ENCODE measurements at places on chromosomes 16 and 17. TPM values are rescaled to one million over a fixed set of nuclear protein-coding genes. Genes with fewer than 3 reads are reported as not detected.

Gene TBC1D3G
- total RNA-seq: not detected

GRCh38 chr16:83849421-83849820, 41.6 kb downstream of the HSBP1 start:
- no peak for DNase-seq
- no peak overlapping the region for H3K4me3 ChIP-seq
- no peaks in the 10 kb centered on the region for H3K4me1 ChIP-seq

Gene TNK1
- 15.8 TPM for total RNA-seq

Gene TMEM235
- not detected for total RNA-seq

- no peaks in the 10 kb centered on the region for H3K36me3 ChIP-seq
- peaks cover 10% of the 10 kb centered on the region for H3K4me1 ChIP-seq
- no peaks in the 10 kb centered on the region for H3K27me3 ChIP-seq
- no peak overlapping the region for H3K4me3 ChIP-seq
- no peak overlapping the region for H3K27ac ChIP-seq
Measured at GRCh38 chr17:66354981-66355380, 52.6 kb downstream of the PRKCA start.

Gene MT1G
- 95.2 TPM for total RNA-seq

Gene KRTAP4-3
- not detected for total RNA-seq

DNA sequence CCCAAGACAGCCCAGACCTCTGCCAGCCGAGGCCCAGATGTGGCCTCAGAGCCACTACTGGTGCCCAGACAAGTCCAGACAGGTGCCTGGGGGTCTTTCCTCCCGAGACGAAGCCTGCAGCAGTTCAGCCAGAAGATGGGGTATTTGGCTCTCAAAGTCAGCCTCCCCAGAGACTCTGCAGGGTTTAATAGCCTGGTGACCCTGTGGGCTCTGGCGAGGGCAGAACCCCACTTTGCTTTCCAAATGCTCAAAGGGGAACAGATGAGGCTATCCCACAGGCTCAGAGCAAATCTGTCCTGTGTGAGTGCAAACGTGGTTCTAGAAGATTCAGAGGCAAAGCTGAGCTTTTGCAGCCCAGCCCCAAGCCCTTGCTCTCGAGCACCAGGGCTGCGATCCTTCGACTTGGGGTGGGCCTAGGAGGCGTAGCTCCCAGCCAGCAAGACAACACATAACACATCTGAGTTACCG, 236.0 kb downstream of the MRTFB start:
- no peaks in the 10 kb centered on the region for H3K27me3 ChIP-seq
- H3K36me3 ChIP-seq: no peaks in the 10 kb centered on the region
- peaks cover 58% of the 10 kb centered on the region for H3K4me1 ChIP-seq
- no peak for DNase-seq
- H3K27ac ChIP-seq: peak overlapping the region; percentile 92
- no peak overlapping the region for H3K4me3 ChIP-seq

GRCh38 chr17:511001-511698, 158.5 kb upstream of the RPH3AL start:
- no peak overlapping the region for H3K27ac ChIP-seq
- H3K36me3 ChIP-seq: no peaks in the 10 kb centered on the region
- no peaks in the 10 kb centered on the region for H3K27me3 ChIP-seq
- no peak overlapping the region for H3K4me3 ChIP-seq
- H3K4me1 ChIP-seq: no peaks in the 10 kb centered on the region
- DNase-seq: no peak

GRCh38 chr17:68709461-68709860, 108.3 kb upstream of the FAM20A start:
- no peaks in the 10 kb centered on the region for H3K4me1 ChIP-seq
- H3K36me3 ChIP-seq: no peaks in the 10 kb centered on the region
- no peak overlapping the region for H3K27ac ChIP-seq

DNA sequence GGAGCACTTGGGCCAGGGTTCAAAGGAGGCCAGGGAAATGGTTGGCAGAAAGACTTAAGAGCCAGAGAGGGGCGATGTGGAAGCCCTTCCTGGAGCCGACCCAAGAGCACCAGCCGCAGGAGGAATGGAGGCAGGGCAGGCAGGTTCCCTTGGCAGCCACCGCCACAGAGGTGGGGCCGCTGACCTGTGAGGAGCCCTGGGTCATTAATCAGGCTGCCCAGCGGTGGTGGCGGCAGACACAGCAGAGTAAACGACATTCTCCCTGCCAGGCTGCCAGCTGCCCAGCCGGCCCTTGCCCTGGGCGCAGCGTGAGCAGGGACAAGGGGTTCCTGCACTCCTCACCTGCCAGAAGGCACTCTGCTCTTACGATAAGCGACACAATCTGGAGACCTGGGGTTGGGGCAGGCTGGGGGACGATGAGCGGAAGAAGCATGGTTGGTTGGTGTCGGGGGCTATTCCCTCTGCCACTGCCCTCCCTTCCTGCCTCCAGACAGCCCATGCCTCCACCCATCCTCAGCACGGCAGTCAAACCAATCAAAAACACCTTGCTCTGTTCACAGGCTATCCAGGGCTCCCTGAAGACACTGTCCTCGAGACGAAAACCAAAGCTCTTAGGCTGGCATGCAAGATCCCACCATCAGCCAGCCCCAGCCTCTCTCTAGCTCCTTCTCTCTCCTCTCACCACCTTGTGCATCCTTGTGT, 40.9 kb downstream of the PLXDC1 start:
- DNase-seq: peak; percentile 68
- H3K27ac ChIP-seq: no peak overlapping the region
- H3K36me3 ChIP-seq: no peaks in the 10 kb centered on the region

Gene NOXO1
- not detected for total RNA-seq

Gene CCL16
- total RNA-seq: 0.78 TPM

Gene HOXB2
- 32.3 TPM for total RNA-seq

Gene ARMC5
- total RNA-seq: 4.2 TPM

- no peaks in the 10 kb centered on the region for H3K27me3 ChIP-seq
- H3K36me3 ChIP-seq: no peaks in the 10 kb centered on the region
- DNase-seq: peak; percentile 11
- H3K27ac ChIP-seq: no peak overlapping the region
Measured at GRCh38 chr16:30491744-30492308, 19.3 kb downstream of the ITGAL start.

Gene MYH11
- 14.2 TPM for total RNA-seq

- no peak overlapping the region for H3K27ac ChIP-seq
- no peaks in the 10 kb centered on the region for H3K27me3 ChIP-seq
- H3K4me1 ChIP-seq: peaks cover 39% of the 10 kb centered on the region
Measured at GRCh38 chr17:73030995-73031394, 61.5 kb downstream of the SLC39A11 start.

- peaks cover 55% of the 10 kb centered on the region for H3K4me1 ChIP-seq
- peak overlapping the region; percentile 38 for H3K4me3 ChIP-seq
- no peaks in the 10 kb centered on the region for H3K27me3 ChIP-seq
- peak; percentile 90 for DNase-seq
- peak overlapping the region; percentile 96 for H3K27ac ChIP-seq
Measured at GRCh38 chr16:2752850-2753732, 653 bp downstream of the SRRM2 start.

DNA sequence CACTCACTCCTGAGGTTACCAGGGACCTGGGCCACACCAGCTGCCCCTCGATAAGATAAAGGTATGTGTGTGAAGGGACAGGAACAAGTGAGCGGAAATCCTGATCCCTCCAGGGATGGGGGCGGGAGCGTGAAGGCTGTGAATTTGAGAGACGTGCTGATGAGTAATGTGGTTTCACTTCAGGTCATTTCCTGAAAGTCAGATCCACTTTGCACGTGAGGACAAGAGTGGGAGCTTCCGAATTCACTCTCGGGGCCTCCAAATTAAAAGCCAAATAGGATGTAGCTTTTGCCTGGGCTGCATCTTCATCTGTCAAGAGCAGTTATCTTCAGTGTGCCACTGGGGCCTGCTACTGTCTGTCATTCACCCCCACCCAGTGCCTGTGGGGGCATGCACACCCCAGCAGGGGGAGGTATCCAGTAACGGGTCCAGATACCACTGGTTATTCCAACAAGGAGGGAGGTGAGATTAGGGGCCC, 87.4 kb upstream of the LHX1 start:
- no peaks in the 10 kb centered on the region for H3K27me3 ChIP-seq
- DNase-seq: no peak
- no peaks in the 10 kb centered on the region for H3K4me1 ChIP-seq
- H3K27ac ChIP-seq: no peak overlapping the region
- no peak overlapping the region for H3K4me3 ChIP-seq
- H3K36me3 ChIP-seq: no peaks in the 10 kb centered on the region

GRCh38 chr17:39706921-39707337, 7.1 kb downstream of the ERBB2 start:
- DNase-seq: no peak
- H3K27me3 ChIP-seq: no peaks in the 10 kb centered on the region
- peaks cover 2% of the 10 kb centered on the region for H3K36me3 ChIP-seq
- H3K27ac ChIP-seq: peak overlapping the region; percentile 97
- H3K4me1 ChIP-seq: peaks cover 65% of the 10 kb centered on the region
- H3K4me3 ChIP-seq: no peak overlapping the region

- no peak overlapping the region for H3K27ac ChIP-seq
- DNase-seq: no peak
- H3K4me1 ChIP-seq: no peaks in the 10 kb centered on the region
- H3K36me3 ChIP-seq: no peaks in the 10 kb centered on the region
- no peak overlapping the region for H3K4me3 ChIP-seq
- no peaks in the 10 kb centered on the region for H3K27me3 ChIP-seq
Measured at GRCh38 chr16:27994686-27995085, 68.8 kb downstream of the GSG1L start.

- no peak for DNase-seq
- no peak overlapping the region for H3K4me3 ChIP-seq
- no peaks in the 10 kb centered on the region for H3K27me3 ChIP-seq
- no peak overlapping the region for H3K27ac ChIP-seq
Measured at GRCh38 chr16:60776281-60776680, 1260.0 kb downstream of the CDH8 start.

Gene CSH2
- total RNA-seq: not detected

GRCh38 chr17:9195961-9196670, 174.8 kb downstream of the NTN1 start:
- no peaks in the 10 kb centered on the region for H3K27me3 ChIP-seq
- DNase-seq: no peak
- H3K27ac ChIP-seq: no peak overlapping the region
- H3K4me1 ChIP-seq: peaks cover 4% of the 10 kb centered on the region
- H3K4me3 ChIP-seq: no peak overlapping the region

DNA sequence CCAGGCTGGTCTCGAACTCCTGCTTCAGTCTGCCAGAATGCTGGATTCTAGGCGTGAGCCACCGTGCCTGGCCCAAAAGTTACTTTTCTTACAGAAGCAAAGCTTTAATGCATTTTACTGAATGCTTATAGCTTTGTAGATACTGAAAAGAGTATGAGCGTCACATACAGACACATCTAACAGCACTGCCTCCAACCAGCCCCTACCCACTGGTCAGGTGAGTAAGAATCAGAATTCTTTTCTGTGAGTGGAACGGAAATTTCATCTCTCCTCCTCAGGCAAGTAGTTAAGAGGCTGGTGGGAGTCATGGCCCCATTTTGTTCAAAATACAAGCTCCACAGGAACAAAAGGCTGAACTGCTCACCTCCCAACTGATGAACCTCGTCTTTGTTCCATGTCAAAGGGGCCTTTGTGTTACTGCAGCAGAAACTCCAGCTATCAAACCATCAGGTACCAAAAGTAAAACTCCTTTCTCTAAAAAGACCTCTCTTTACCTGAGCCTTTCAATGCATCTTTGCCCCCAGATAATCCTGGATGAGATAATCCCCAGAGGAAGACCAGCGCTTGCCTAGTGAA, 92.4 kb upstream of the RPH3AL start:
- no peak for DNase-seq
- H3K4me3 ChIP-seq: no peak overlapping the region
- no peaks in the 10 kb centered on the region for H3K36me3 ChIP-seq
- no peak overlapping the region for H3K27ac ChIP-seq
- no peaks in the 10 kb centered on the region for H3K27me3 ChIP-seq

DNA sequence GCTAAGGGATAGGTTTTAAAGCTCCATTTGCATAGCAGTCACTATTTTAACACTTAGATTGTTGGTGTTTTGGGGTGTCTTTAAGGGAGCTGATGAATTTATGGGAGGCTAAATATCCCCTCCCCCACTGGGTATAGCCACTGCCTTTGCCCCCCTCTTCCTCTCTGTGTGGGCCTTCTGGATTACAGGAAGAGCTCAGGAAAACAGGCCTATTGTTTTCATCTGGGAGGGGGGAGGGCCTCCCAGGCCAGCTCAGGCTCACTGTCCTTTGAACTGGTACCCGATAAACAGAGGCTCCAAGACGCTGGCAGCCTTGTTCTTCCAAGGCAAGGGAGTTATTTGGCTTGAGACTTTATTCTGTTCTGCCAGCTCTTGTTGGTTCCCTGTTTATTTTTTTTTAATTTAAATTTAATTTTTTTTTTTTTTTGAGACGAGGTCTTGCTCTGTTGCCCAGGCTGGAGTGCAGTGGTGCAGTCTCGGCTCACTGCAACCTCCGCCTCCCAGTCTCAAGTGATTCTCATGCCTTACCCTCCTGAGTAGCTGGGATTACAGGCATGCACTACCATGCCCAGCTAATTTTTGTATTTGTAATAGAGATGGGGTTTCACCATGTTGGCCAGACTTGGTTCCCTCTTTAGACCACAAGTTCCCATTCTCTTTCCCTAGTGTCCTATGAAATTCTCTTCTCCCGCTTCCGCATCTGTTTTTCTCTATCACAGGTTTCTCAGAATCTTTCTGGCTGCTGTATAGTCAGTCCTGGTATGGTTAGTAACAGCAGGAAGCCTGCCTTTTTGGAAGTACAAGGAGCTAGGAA, 25.1 kb downstream of the MINK1 start:
- H3K4me1 ChIP-seq: peaks cover 10% of the 10 kb centered on the region
- no peak overlapping the region for H3K4me3 ChIP-seq
- peak overlapping the region; percentile 71 for H3K27ac ChIP-seq
- no peak for DNase-seq
- H3K27me3 ChIP-seq: no peaks in the 10 kb centered on the region

- H3K4me3 ChIP-seq: no peak overlapping the region
- H3K4me1 ChIP-seq: no peaks in the 10 kb centered on the region
- no peaks in the 10 kb centered on the region for H3K27me3 ChIP-seq
- no peak for DNase-seq
- H3K27ac ChIP-seq: no peak overlapping the region
Measured at GRCh38 chr17:36214918-36215317, 4.1 kb downstream of the CCL4L2 start.

DNA sequence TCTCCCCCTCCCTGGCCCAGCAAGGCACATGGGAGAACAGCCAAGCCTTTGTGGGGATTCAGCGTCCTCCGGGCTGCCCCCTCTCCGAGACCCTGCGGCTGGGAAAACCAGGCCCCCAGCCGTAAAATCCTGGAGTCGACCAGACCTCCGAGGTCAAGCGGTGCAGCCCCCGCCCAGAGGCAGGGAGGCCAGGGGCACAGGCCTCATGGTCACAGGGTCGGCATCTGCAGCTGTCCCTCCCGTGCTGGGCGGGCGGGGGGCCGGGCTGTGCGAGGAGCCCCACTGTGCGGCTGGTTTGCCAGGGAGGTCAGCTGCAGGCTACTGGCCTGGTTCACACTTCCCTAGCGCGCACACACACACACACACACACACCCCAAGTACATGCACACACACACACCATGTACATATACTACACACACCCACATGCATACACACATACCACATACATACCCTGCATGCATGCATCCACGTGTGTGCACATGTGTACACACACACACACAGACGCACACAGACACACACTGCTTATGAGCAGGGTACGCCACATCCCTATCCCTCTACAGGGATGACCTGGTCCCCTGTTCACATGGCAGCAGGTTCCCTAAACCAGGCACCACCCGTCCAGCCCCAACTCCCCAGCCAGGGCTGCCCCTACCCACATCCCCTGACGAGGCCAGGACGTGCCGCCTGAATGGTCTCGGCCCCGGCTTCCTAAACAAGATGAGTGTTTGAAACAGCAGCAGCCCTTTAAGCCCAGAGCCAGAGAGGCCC, 108.9 kb upstream of the CIBAR2 start:
- H3K4me3 ChIP-seq: no peak overlapping the region
- H3K27me3 ChIP-seq: no peaks in the 10 kb centered on the region
- H3K4me1 ChIP-seq: peaks cover 16% of the 10 kb centered on the region
- peak overlapping the region; percentile 81 for H3K27ac ChIP-seq
- DNase-seq: no peak
